ENCODE measurements at places on chromosomes 6 and 20.

GRCh38 chr6:44260011-44260410, 2.7 kb upstream of the SLC35B2 start:
- no peak for DNase-seq

- DNase-seq: no peak
These were observed 18.4 kb downstream of the PKIG start for GRCh38 chr20:44600758-44601201.

DNA sequence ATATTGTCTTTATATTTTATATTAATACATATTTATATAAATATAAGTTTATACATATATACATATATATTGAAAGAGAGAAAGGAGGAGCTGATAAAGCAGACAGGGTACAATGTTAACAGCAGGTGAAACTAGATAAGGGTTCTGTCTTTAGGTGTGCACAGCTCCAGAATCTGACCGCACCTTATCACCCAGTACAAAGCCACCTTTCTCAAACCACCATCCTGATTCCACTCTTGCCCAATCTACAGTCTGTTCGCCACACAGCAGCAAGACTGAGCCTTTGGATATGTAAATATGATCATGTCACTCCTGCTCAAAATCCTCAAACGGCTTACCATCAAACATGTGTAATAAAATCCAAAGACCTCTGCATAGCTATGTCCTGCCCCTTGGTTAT, 34.7 kb upstream of the ASCC3 start:
- no peak for DNase-seq

DNA sequence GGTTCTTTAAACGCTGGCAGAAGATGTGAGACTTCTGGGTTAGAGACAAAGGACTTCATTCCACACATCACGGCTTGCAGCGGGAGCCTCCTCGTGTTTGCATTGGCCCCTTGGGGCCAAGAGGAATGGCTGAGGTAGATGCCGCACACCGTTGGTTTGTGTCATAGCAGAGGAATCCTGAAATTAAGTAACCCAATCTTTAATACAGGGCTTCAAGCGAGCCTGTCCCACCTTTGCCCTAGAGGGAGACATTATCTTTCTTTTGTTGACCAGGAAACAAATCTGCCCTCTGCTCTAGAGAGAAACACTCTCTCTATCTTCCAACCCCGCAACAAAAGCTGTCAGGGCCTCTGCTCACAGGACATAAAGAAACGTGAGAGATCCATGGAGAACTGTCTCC, 277.5 kb upstream of the ZFP64 start:
- DNase-seq: no peak

DNA sequence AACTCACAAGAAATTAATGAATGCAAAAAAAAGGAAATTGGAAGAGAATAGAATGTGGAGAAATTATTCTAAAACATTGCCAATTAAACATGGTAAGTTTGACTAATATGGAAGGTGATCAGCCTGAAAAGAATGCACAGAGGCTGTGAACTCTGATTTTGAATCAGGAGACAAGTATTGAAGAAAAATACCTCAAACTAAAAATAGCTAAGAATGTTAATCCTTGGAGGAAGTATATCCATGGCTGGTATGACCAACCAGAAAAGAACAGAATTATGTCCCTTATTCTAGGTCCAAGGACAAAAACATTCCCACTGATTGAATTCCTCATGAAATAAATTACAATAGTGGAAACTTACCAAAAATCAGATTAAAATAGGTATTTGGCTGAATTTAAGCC, 7.3 kb upstream of the RIMS1 start:
- no peak for DNase-seq

DNA sequence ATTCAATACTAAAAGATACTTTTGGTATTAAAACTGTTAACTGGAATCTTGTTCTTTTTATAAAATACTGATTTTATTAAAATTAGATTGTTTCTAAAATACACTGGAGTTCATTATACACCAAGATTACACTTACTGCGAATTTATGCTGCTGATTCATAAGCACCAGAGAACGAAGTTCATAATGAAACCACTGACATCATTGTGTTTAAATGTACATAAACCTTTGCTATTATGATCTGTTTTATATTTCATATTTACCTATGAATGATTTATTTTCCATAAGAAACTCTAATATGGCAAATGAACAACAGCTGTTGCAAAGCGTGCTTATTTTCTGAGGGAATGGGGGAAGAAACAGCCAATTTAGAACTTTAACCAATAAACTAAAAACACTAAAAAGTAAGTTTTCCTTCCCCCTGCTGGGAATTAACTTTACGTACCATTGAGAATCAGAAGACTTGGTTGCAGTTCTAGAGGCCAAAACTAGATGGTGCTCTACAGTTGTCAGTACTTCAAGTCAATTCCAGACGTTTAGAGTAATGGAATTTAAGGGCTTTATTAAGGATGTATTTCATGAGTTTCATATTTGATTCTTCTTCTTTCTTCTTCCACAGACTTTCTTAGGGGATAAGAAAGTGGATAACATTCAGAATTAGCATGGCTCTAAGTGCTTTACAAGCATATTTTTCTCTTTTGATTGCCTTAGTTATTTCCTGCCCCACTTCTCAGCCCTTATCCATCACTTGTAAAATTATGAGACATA, 30.8 kb upstream of the COL19A1 start:
- DNase-seq: no peak

- DNase-seq: no peak
These were observed 165.2 kb upstream of the AGPAT4 start for GRCh38 chr6:161439093-161439492.

GRCh38 chr6:75937846-75938245, 134.6 kb downstream of the IMPG1 start:
- no peak for DNase-seq

DNA sequence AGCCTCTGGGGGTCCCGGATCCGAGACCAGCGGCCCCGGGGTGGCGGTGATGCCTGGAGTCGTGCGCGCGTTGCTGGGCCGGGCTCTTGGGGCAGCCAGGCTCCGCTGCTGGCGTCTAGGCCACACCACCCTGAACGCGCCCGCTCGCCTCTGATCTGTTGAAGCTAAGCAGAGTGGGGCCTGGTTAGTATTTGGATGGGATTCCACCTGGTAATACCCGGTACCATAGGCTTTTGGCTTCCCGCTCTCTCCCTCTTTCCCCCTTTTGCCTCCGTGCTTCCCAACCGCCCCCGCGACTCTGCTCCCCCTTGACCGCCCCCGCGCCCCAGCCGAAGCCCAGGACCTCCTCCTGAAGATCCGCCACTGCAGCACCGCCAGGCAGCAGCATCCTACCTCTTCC, 1383.5 kb upstream of the DEFB115 start:
- DNase-seq: no peak

DNA sequence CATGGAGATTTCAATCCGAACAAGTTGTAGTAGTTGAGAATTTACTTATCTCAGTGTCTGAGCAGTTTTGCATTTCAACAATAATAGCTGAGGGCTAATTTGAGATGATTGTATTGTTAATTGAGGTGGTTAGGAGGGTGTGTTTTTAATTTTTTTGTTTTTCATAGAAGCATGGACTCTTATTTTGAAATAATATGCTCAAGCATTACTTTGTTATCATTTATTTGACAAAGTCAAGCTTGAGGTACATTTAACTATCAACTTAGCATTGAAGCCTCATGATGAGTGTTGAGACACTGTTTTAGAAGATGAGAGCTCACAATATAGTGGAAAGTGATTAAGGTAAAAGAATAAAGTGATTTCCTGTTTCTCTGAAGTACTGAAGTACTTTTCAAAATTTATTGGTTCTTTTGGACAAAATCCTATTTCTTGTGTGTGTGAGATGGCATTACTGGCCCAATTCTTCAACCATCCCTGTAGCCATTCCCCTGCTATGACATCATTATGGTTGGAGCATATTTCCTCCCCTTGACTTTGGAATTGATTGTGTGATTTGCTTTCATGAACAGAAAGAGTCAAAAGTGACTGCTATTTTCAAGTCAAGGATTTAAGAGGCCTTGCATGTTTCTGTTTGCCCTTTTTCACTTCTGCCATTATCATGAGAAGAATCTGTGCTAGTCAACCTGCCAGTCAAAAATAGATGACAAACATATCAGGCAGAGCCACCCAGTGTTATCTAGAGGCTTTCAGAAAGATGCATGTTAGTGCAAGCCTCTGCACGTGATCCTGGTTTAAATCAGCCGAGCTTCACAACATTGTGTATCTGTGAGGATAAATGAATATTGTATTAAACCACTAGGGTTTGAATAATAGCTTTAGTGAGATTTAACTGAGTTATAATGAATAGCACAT, 1112.3 kb upstream of the CITED2 start:
- DNase-seq: no peak

- no peak for DNase-seq
These were observed 23.8 kb upstream of the BCAS1 start for GRCh38 chr20:54094268-54094580.

DNA sequence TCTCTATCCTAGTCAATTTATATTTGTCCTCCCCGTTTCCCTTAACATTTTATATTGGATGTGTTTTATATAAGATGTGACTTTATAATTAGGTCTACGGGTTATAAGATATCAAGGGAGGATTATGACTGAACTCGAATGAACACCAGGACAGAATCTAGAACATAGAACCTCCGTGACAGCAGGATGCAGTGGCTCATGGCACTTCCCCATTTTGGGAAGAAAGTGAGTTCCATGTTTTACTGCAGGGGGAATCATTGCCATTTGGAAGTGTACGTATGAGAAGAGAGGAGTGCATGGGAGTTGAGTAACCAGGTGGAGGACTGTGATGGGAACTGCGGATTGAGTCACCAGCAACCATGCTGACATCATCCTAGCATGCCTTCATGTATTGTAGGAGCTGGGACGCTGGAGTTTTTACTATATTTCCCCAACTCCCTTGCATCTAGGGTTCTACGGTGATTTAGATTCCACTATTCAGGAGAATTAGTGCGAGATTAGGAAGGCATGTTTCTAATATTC, 56.1 kb upstream of the FOXC1 start:
- DNase-seq: no peak

GRCh38 chr6:75893058-75893775, 144.2 kb downstream of the MYO6 start:
- DNase-seq: no peak

DNA sequence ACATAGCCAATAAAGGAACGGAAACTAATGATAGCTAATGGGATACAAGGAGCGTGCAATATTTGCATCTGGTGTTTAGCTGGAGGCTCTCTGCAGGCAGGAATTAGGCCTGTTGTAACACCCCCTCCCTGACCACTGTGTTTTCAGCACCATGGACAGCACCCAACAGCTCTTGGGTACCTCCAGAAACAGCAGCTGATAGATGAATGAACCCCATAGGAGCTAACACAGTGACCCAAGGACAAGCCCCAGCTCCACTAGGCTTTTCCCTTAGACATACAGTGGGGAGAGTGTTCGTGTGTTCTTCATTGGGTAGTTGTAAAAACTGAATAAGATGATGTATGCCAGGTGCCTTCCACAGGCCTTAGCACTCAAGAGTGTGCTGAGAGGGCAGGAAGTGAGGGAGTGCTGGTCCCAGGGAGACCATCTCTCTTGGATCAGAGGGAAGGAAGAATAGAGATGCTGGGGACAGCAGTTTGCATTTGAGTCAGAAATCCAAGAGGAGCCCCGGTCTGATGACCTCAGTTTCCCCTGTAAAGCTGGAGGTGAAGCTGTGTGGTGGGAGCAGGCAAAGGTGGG, 161.3 kb downstream of the PHACTR3 start:
- no peak for DNase-seq

DNA sequence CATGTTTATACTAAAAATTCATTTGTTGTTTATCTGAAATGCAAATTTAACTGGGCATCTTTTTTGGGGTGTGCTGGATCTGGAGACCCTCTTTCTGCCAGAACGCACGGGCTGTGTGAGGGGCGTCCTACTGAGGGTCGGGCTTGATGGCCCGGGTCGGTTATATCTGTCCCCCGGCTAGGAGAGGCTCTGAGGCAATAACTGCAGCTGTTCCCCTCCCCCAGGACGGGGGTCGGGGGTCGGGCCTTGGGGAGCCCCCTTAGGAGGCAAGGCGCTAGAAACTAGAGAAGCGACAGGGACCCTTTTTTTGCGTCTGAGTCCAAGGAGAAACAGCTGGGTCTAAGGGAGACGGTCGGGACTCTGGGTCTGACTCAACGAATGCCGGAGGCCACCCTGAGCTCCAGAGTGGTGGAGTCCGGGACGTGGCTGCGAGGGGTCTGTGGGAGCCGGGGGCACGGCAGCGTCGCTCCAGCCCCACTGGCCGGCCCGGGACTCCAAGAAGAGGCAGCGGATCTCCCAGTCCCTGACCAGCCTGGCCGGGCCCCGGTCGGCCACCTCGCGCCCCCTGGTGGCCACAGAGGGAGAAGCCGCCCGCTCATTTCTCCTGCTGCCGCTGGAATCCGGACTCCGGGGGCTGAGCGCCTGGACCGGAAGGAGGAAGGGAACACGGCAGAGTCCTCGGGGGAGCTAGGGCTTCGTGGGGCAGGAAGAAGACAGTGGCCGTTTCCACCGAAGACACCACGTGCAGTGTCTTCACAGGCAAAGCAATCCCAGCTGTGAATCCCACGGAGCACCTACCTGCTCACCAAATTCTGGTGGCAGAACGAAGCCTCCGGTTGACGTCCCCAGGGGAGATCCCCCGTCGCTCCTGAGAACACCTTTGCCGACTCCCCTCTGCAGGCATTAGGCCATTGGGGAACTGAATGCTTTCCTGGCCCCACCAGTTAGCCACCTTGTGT, 24.0 kb upstream of the SCML4 start:
- peak; percentile 53 for DNase-seq

DNA sequence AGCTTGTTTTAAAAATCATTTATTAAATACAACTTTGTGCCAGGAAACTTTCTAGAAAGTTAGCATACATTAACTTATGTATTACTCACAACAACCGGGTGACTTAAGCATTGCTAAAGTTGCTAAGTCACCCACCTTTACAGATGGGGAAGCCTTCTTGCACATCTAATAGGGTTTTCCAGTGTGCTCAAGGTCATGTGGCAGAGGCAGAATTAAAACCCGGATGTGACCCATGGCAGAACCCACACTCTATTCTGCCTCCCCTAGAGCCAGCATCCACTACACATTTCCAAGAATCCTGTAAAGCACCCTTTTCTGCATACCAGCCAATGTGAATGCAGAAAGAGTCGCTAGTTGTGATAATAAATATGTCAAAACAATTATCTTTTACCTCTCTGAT, 13.4 kb downstream of the LINC00237 start:
- no peak for DNase-seq

DNA sequence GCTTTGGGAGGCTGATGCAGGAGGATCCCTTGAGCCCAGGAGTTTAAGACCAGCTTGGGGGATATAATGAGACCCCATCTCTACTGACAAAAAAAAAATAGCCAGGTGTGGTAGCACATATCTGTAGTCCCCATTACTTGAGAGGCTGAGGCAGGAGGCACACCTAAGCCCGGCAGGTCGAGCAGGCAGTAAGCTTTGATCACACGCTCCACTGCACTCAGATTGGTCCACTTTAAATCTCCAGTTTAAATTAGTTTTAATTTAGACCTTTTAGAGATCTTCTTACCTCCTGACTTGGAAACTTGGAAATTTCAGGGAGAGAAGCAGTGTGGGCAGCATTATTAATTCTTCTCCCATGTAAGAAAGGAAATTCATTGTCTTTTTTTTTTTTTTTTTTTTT, 16.8 kb upstream of the PLCB4 start:
- no peak for DNase-seq

- DNase-seq: no peak
These were observed 570.4 kb upstream of the GJE1 start for GRCh38 chr6:141562186-141562811.

GRCh38 chr6:327538-328116, 35.3 kb downstream of the DUSP22 start:
- no peak for DNase-seq

All from activated CD8-positive, alpha-beta memory T cell treated with anti-CD3 and anti-CD28 coated beads for 1 hour (primary cell).